NT2/D1 (cell line): ENCODE measurements at places on chromosomes 6 and 20.

DNA sequence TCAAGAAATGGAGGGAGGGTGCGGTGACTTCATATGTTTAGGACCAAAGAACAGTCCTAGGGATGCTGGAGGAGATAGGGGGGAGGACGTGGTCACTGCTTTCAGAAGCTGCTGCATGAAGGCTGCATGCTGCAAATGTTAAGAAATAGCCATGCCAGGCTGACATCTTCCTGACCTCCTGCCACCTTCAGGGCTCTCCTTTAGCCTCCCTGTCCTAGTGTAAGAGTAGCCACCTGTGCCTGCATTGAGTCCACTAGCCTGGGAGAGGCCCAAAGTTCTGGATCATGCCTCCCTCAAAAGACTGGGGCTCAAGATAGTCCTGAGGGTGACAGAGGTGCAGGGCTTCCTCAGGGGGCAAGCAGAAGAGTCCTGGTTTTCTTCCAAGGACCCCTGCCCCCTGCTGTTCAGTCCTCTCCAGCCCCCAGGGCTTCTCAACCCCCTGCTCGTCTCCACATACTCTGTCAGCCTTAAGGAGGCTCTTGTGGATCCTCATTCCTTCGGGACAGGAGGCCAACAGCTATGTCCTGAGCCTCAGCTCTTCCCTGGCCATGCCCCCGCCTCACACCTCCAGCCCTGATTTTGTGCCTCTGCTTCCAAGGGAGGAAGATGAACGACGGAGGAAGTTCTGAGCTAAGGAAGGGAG is 96.3 kb downstream of the MRPL14 start:
- DNase-seq: no peak

GRCh38 chr6:32291543-32291942 is 67.7 kb upstream of the NOTCH4 start:
- no peak for DNase-seq

- no peak for DNase-seq
Measured at GRCh38 chr20:9886227-9886626, 47.4 kb upstream of the PAK5 start.

DNA sequence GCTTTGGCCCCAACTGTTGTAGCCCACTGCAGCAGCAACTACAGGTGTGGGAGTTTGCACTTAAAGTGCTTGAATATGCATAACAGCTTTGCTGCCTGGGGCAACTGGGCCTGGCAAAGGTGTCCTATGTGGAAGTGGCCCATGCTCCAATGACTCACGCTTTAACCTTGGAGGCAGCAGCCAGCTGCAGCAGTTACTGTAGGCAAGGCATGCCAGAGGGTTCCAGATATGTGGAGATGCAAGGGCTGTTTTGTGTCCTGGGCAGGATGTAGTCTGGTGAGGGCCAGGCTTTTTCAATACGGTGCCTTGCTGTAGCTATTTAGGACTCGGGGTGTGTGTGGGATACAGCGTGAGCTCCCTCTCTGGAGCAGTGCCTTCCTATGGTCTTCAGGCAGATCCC is 150.3 kb downstream of the NKAIN2 start:
- DNase-seq: no peak

- no peak for DNase-seq
Measured at GRCh38 chr6:105949869-105950268, 136.3 kb upstream of the PRDM1 start.

DNA sequence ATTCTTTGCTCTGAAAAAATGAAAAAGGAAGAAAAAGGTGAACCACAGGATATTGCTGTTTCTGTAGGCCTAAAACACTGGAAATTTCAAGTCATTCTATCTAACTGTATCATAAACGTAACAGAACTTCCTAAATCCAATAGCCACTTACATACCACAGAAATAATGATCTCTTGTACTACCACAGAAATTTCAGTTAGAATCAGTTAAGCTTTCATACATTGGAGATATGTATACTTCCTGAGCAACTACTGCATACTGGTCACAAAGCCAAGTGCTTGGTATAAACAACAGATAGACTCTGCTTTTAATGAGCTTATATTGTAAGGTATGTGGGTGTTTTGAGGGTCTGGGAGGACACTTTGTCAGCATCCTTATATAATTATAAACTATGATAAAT is 38.6 kb downstream of the VTA1 start:
- DNase-seq: no peak

DNA sequence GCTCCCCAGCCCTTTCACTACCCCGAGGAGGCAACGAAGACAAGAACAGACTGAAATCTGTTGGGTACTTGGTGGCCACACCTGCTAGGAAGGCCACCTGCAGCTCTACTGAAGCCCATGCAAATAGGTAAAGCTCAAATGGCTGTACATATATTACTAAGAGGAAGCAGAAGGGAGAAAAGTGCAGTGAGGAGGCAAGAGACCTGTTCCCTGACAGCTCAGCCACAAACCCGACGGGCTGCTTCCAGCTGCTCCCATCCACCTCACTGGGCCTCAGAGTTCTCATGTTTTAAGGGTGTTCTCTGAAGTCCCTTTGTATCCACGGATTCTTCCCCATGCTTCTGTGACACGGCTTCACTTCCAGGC is 24.6 kb downstream of the TRAM2 start:
- DNase-seq: no peak

DNA sequence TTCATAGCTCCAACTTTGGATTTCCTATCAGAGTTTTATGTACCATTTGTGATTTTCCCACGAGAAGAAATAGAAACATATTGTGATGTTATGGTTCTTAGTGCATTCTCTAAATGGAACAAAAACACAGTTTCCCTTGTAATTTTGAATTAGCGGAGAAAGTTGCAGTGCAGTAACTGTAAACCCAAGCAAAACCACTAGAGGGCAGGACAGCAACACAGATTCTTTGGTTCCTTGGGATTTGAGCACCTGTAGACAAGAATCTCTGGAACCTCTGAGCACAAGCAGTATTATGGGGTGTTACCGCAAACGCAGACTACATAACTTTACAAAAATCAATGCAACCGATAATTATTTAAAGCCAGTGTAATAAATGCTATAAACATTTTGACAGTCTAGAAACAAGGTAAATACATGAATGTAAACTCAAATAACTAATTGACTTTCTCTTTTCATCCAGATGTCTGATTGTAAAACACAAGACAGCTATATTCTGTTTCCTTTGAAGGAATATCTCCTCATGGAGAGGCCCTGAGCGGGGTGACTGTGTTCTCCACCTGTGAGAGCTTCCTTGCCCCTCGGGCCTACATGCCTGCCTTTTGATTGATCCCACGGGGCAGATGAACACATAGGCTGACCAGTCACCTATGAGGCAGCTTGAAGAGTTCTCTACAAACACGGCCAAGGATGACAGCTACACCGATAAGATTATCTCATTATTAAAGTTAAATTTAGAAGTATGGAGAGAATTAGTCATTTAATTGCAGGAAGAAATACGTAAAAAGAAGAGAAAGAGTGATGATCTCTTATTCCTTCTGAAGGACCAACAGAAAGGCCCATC is 67.5 kb upstream of the COL21A1 start:
- DNase-seq: peak; percentile 20

DNA sequence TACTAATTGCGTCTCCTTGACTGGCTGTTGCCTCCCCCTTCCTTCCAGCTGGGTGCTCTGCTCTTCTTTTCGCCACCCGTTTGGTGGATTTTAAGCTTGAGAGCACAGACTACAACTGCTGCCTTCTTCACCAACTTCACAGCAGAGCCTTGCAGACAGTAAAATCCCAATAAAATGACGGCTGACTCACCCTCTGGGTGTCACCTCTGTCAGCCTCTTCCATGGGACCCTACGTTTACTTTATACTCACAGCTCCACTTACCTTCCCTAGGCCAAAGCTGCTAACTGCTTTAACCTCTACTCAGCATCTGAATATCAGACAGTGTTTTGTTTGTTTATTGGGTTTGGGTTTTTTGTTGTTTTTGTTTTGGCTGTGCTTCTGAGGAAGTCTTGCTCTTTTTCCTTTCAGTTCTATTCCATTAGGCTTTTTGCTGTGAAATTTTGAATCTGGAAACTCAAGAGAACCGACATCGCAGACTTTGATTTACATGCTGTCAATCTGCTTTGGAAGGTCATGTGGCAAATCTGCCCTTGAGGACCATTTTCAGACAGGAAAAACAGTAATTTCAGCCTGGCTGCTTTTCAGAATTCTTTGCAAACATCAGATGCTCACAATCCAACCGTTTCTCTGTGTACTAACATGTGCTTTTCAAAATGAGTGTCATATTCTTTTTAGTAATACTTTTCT is 2.4 kb downstream of the AGPAT4 start:
- DNase-seq: no peak

DNA sequence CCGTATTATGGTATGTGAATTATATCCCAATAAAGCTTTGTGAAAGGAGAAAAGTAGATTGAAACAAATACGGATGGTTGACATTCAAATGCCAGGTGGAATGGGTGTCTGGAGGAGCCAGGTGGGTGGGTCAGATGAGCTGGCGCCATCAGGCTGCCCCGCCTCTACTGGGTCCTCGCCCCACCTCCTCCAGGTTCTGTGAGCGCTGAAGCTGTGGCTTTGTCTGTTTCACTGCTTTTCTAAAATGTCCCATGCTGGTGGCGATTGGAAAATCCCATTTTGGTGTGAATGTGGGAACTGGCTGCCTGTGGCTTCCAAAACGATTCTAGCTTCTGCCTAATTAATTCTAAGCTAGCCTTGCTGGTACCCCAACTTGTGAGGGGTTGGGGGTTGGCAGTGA is 16.5 kb downstream of the DUSP22 start:
- DNase-seq: no peak

DNA sequence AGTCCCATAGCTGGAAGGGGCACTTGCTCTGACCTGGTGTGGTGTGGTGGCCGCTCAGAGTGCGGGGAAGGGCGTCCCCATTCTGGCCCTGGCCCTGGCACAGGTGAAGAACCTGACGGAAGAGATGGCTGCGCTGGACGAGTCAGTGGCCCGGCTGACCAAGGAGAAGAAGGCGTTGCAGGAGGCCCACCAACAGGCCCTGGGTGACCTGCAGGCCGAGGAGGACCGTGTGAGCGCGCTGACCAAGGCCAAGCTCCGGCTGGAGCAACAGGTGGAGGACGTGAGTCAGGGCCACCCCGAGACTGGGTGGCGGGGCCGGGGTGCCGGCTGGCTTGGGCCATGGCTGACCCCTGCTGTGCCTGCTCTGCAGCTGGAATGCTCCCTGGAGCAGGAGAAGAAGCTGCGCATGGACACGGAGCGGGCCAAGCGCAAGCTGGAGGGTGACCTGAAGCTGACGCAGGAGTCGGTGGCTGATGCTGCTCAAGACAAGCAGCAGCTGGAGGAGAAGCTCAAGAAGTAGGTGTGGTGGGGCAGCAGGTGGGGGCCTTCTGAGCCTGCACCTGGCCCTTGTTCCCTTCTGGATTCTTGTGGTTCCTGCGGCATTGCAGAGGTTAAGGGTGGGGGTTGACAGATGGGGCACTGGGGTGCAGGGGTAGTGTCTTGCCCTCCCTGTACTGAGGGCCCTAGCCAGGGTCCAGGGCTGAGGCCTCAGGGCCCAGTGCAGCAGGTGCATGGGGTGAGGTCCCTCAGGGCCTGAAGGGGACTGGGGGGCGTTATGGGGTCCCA is 40.8 kb downstream of the MYH7B start:
- no peak for DNase-seq

DNA sequence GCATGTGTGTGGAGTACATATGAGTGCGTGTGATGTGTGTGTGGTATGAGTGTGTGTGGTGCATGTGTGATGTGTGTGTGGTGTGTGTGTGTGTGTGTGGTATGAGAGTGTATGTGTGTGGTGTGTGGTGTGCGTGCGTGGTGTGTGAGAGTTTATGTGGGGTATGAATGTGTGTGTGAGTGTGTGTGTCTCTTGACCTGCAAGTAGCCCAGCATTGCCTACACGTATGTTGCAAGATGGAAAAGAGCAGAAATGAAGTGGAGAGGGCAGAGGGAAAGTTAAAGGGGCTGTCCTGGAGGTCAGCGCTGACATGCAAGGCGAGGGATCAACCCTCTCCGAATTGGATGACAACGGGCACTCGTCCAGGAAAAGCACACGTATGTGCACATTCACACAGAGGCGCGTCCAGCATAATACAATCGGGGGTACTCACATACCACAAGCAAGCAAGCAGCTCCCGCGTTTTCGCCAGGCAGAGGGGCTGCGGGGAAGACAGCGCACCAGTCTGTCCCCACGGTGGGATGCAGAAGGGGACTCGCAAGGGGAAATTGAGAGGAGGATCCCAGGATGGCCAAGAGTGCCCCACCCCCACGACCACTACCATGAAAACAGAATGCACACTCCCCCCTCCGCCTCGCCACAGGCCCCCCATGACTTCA is 174.5 kb upstream of the AFDN start:
- no peak for DNase-seq

DNA sequence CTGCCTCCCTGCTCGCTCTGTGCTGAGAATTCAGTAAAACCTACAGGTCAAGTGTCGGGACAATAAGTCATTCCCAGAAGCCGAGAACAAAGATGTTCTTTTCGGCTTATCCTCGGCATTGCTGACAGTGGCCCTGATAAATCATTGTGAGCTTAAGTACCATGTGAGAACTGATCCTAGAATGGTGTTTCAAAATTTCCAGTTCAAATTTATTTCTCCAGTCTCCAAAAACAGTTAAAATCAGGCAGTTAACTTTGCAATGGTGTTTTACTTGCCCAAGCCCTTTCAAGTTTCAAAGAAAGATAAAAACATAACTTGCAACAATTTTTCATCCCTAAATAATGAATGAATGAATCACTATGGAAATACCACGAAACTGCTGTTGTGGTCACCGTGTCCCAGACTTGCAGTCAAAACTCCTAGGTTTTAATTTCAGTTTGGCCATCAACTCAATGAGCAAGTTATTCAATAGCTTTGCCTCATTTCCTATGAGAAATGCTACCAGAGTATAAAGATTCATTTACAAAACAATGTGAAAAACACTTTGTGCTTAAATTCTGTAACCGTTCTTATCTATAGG is 4.3 kb downstream of the ATP5F1E start:
- DNase-seq: no peak

GRCh38 chr20:49637046-49637637 is 69.2 kb upstream of the PTGIS start:
- DNase-seq: no peak

DNA sequence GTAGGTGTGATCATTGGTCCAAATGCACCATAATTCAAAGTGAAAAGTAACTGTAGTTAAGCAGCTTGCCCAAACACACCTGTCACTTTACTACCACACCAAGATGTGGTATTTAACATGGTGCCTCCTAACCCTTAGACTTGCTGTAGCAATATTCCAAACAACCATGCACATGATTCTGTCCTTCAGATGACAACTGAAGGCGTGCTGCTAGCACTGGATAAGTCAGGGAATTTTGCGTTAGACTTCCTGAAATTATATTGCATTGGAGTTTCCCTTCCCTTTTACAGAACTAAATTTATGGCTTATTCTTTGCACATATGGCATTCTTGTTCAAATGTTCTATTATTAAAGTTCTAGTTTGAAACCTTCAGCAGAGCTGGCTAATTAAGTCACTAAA is 106.2 kb downstream of the ARHGAP18 start:
- no peak for DNase-seq

- DNase-seq: no peak
Measured at GRCh38 chr6:56820060-56820459, 134.8 kb upstream of the BEND6 start.

GRCh38 chr20:13009682-13010406 is 1.1 kb downstream of the SPTLC3 start:
- DNase-seq: no peak

GRCh38 chr20:15895126-15895525 is 678.1 kb downstream of the KIF16B start:
- DNase-seq: no peak
